ENCODE measurements at places on chromosomes 3 and 15.

DNA sequence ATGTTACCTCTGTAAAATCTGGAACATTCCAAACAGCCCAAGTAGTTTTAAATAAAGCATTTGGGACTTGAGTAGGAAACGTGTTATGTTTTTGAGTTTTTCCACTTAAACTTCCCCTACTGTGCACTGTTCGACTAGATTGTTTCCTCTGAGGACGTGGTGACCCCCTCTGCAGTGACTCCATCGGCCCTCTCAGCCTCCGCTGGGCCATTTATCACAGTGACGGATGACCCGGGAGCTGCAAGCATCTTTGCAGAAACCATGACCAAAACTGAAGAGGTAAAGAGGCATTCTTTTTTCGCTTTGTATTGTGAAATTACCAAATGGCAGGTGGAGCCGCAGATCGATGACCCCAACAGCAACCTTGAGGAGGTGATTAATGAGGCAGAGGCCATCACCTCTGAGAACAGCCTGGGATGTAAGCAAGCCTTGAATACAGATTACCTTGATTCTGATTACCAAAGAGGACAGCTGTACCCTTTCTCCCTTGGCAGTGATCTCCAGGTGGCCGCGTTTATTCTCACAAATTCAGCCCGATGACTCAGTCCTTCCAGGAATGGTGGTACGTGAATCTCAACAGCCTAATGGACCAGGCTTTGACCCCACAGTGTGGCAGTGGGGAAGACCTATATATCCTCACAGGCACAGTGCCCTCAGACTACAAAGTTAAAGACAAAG is 79.1 kb upstream of the FAN1 start:
- DNase-seq: no peak

GRCh38 chr3:99579246-99579645 is 59.1 kb upstream of the COL8A1 start:
- DNase-seq: no peak

DNA sequence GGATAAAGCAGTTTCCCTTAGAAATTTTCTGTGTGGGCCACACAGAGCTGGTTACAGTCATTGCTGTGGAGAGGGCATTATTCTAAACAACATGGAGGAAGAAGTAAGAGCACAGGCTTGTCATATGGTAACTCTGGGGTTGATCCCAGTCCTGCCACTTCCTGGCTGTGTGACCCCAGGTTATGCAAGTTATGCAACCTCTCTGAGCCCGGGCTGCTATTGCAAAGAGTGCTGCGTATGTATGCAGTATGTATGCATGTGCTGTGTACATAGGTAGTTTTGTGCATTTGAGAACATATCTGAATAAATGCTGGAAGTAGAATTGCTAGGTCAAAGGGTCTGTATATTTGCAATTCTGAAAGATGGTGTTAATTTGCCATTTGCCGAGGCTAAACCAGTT is 9.2 kb downstream of the SPSB4 start:
- no peak for DNase-seq

- no peak for DNase-seq
Measured at GRCh38 chr15:69154684-69155083, 5.8 kb upstream of the GLCE start.

DNA sequence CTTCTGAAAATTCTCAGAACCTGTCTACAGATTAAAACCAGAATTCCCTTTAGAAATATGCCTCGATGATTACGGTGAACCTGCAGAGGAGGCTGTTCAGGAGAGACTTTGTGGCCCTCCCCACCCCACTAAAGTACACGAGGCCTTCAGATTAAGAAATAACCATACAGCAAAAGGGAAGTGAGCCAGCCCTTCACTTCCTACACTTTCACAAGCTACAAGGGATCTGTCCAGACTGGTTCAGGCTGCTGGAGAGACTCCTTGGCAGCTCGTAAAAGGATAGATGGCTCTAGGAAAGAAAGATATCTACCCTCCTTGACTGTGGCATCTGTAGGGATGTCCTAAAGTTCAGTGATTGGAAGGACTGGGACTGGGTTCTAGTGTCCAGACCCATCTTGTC is 102.6 kb downstream of the ALDH1A2 start:
- DNase-seq: no peak

GRCh38 chr15:76996526-76997401 is 1.8 kb downstream of the PSTPIP1 start:
- peak; percentile 53 for DNase-seq

GRCh38 chr15:53323191-53323590 is 436.3 kb downstream of the WDR72 start:
- DNase-seq: no peak

GRCh38 chr3:33956206-33956605 is 157.8 kb downstream of the PDCD6IP start:
- DNase-seq: no peak
